ENCODE measurements at places on chromosomes 13 and 19.

DNA sequence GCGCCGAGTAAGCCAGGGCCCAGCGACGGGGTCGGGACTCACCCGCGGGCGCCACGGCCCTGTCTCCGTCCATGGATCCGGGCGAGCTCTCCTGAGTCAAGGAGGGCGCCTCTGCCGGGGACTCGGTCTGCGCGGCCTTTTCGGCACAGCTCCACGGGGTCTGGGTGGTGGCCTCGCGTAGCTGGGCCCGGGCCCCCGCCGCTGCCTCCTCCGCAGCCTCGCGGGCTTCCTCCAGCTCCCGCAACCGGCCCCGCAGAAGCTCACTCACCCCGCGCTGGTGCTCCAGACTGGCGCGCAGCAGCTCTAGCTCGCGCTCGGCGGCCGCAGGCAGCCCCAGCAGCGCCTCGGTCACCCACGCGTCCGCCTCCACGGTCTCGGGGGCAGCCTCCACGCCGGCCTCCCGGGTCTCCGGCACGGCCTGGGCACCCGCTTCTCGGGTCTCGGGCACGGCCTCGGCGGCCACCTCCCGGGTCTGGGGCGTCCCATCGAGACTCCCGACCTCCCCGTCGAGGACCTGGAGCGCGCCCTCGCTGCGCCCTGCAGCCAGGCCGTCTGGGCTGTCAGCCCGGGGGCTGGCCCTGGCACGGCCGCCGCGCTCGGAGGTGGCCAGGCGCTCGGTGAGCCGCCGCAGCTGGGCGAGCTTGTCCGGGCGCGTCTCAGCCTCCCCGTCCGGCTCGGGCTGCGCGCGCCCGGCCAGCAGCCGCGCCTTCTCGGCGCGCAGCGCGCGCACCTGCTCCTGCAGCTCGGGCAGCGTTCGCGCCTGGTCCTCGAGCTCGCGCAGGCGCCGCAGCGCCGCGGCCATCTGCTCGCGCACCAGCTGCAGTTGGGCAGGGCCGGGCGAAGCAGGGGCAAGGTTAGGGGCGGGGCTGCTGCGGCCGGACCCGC lies 8.4 kb downstream of the KANK3 start:
- no peak for DNase-seq

- DNase-seq, result no peak
Measured at GRCh38 chr19:41305927-41306793, 3.8 kb upstream of the CCDC97 start.

DNA sequence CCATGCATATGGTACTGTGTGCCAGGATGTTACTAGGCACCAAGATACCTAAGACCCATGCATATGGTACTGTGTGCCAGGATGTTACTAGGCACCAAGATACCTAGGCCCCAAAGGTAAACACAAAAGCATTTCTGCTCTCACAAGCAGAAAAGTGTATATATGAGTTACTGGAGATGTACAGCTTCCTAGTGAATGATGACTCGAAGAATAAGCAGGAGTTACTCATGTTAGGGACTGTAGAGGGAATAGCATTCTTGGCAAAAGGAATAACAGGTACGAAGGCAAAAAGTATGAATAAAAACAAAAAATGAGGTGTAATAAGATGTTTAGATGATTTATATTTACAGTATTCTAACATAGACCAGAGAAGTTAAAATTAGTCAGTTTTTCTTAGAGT lies 383.7 kb downstream of the DIAPH3 start:
- DNase-seq, result no peak

DNA sequence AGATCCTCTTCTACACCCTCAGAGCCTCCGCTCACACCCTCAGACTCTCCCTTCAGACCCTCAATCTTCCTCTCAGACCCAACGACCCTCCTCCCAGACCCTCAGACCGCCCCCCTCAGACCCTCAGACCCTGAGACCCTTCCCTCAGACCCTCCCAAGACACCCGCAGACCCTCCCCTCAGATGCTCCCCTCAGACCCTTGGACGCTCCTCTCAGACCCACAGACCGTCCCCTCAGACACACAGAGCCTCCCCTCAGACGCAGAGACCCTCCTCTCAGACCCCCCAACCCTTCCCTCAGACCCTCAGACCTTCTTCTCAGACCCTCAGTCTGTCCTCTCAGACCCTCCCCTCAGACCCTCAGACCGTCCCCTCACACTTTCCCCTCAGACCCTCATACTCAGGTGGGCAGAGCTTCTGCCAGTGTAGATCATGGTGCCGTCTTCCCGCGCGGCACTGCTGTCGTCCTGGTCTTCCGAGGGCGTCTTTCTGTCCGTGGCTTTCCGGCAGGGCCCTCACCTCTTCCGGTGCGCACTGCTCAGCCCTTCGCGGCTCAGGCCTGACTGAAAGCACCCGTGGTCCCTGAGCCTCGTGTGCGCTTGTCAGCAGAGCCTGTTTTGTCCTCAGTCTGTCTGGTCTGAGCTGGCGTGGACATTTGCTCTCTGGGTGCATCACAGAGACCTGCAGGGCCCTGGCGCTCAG lies 18.9 kb upstream of the TFDP1 start:
- DNase-seq, result no peak

GRCh38 chr13:19023115-19023514 lies 158.5 kb downstream of the TUBA3C start:
- DNase-seq, result no peak

DNA sequence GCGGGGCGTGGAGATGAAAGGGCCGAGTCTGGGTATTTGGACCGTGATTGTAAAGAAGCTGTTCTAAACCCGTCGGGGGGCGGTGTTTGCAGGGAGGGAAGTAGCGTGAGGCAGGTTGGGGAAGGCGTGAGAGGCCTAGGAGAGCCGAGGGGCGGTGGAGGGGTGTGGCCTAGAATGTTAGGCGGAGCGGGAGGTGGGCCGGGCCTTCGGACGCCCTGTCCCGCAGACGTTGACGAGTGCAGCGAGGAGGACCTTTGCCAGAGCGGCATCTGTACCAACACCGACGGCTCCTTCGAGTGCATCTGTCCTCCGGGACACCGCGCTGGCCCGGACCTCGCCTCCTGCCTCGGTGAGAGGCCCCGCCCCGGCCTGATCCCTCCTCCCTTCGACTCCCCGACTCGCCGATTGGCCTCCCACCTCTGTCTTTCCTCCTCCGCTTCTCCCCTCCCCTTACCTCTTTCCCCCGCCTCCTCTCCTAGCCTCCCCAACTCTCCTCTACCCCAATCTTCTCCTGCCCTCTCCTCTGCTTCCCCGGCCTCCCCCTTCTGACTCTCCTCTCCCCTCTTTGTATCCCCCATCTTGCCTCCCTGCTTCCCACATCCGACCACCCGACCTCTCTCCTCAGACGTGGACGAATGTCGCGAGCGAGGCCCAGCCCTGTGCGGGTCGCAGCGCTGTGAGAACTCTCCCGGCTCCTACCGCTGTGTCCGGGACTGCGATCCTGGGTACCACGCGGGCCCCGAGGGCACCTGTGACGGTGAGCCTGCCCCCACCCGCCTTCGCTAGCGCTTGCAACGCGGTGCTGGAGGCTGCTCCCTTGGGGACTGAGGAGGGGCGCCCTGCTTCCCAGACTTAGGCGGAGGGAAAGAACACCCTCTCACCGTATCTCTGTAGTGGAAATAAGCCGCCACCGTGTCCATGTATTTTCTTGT lies 12.8 kb downstream of the LTBP4 start:
- DNase-seq, result no peak

DNA sequence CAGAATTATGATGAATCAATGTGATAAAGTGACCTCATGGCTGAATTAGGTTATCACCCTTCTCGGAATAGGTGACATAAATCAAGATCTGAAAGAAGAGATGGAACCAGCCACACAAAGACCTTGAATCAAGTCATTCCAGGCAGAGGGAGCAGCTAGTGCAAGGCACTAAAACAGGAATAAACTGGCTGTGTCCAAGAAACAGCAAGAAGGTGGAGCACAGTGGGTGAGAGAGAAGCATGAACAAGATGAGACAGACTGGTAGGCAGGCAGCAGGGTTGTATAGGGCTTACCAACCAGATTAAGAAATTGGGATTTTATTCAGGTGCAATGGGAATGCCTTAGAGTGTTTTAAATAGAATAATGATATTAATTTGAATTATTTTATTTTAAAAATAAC lies 470.3 kb downstream of the PCDH20 start:
- DNase-seq, result no peak

DNA sequence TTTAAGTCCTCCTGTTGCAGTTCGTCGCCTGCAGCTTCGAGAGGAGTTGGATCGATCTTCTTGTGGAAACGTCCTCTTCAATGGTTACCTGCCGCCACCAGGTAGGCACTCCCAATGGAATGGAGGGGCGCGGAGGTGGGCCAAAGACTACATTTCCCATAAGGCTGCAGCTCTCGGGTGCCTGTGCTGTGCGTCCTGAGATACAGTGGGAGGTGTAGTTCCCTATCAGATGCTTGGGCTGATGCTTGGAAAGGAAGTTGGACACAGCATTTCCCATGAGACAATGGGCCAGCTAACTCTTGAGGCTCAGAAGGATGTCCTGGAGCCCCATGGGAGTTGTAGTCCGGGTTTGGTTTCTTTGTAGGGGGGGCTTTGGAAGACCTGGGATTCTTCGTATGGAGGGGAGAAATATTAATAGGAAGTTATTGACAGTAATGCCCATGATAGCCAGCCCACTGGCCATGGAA lies 1.8 kb downstream of the SHKBP1 start:
- no peak for DNase-seq

DNA sequence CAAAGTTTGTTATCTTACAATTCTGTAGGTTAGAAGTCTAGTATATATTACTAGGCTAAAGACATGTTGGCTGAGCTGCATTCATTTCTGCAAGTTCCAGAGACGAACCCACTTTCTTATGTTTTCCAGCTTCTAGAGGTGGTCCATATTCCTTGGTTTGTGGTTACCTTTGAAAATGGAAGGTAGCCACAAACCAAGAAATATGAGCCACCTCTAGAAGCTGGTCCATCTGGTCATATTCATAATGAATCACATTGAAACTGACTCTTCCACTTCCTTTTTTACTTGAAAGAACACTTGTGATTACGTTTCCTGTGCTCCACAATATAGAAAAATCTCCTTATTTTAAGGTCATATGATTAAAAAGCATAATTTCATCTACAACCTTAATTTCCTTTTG lies 943.0 kb upstream of the PCDH9 start:
- DNase-seq, result no peak

Measured in substantia nigra (tissue), 51 donors.